T-helper 1 cell (primary cell): ENCODE measurements at places on chromosomes 3 and 15.

DNA sequence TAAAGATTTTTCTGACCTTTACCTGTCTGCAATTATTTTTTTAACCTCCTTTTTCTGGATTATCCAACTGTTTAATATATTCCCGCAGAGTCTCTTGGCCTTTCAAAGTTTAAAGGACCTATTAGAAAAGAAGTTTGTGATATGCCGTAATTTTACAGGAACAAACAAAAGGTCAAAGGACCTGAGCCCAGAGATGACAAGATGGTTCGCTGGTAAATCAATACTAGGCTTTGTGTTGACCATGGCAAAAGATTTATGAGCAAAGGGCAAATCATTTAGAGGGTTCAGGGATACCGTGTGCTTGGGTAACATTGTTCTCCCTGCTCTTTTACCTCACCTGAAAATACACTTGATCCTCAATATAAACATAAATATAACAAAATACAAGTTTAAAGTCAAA, 923.5 kb downstream of the ROBO1 start:
- DNase-seq: no peak

- no peak for DNase-seq
These were observed 30.9 kb downstream of the STIMATE start for GRCh38 chr3:52866427-52866826.

- DNase-seq: no peak
These were observed 431.3 kb upstream of the MDFIC2 start for GRCh38 chr3:70743754-70744153.

GRCh38 chr3:4501927-4502326, 8.8 kb downstream of the ITPR1 start:
- DNase-seq: no peak

- DNase-seq: no peak
These were observed 22.1 kb downstream of the GABRR3 start for GRCh38 chr3:98012979-98013378.

GRCh38 chr3:57043518-57043917, 16.9 kb upstream of the SPATA12 start:
- DNase-seq: no peak

GRCh38 chr3:73580343-73580742, 44.4 kb downstream of the PDZRN3 start:
- no peak for DNase-seq

DNA sequence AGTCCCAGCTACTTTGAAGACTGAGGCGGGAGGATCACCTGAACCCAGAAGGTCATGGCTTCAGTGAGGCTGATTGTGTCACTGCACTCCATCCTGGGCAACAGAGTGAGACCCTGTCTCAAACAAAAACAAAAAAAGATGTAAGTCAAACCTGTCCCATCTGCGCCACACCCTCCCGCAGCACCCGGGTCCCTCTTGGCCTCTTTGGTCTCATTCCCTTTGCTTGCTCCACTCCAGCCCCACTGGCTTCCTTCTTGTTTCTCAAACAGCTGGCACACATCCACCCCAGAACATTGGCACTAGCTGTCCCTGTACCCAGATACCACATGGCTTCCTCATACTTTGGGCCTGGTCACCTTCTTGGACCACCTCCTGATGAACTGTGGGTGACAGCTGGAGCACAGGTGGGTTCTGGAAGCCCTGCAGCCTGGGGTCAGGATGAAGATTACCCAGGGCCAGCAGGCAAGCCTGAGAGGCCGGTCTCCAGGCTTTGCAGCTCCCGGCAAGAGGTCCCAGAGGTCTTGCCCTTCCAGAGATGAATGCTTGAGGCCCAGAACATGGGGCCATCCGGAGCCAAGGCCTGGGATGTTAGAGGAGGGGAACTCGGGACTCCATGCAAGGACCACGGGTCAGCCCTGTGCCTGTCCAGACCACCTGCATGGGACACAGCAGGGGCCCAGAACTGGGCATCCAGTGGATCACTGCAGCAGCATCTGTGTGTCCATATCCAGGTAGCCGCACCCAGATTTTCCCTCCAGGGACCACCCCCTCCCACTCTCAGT, 10.9 kb upstream of the GATA2 start:
- DNase-seq: no peak

GRCh38 chr3:123535580-123535979, 49.3 kb downstream of the HACD2 start:
- DNase-seq: no peak

DNA sequence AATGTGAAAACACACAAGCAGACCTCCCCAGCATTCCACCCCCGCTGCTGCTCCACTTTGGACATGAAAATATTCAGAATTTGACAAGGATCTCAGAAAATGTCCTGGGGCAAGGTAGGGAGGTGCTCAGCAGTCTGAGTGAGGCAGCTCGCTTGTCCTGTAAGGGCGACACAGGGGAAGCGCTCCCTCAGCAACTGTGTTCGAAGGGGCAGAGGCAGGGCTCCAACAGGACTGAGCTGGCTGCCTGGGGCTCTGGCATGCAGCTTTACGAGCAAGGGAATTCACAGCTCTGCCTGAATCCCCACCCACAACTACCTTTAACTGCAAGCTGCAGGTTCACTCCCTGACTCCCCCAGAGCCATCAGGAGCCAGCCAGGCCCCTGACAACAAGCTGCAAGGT, 287.0 kb upstream of the LYSMD4 start:
- no peak for DNase-seq

DNA sequence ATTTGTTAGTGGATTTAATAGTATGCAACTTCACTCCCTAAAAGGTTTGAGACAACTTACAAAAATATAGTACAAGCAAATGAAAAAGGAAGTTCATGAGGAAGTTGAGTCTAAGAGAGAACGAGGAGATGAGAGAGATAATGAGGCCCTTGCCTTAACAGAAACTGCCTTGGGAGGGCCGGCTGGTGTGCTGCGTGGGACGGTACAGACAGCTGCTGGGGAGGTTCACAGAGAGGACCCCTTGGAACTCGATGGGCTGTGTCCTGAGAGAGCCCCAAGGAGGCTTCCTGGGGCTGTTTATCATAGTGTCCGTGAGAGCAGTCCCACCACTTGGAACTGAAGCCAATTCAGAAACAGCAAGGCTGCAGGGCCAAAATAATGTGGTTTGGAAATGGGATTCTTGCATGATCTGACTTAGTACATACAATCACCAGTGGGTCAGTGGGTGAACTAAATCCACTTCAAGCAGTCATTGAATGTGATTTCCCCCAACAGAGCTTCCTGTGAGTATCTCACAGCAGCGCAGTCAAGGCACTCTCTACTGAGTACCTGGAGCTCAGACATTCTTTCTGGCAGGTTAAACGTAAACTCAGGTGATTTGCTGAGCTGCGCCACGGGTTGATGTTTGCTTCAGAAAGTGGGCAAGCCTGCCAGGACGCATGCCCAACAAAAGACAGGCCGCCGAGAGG, 90.8 kb downstream of the CRTC3 start:
- DNase-seq: no peak

- DNase-seq: no peak
These were observed 171.9 kb downstream of the FMN1 start for GRCh38 chr15:33022629-33023028.

GRCh38 chr15:41928100-41928499, 34.2 kb upstream of the SPTBN5 start:
- no peak for DNase-seq

GRCh38 chr15:52115598-52116427, 3.2 kb upstream of the BCL2L10 start:
- DNase-seq: no peak

DNA sequence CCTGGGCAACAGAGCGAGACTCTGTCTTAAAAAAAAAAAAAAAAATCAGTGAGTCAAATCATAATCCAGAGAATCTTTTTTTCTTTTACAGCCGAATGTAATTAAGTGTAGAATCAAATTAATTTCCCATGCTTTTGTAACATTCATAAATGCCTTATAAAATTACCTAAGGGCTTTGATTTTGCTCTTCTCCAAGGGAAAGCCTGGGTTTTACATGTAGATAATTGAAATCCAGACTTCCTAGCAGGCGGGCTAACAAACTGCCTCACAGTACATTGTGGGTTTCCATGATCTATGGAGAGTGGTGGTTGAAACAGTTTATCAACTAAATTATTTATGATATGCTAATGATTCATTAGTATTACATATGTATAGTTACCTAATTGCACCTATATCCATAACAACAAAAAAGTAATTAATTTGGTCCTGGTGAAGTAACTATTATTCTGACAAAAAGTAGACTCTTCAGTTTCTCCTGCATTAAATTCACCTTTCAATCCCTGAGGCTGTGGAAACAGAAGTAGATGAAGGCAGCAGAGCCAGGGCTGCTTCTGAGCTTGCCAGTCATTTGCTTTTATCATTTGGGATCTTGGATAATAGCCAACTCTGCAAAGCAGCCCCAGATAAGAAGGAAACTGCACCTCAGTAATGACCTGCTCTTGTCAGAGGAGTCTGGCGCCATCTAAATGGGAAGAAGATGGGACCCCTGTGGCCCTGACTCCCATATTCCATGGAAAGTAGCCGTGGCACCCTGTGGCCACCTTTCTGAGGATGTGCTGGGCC, 9.5 kb downstream of the CCR9 start:
- no peak for DNase-seq

- no peak for DNase-seq
These were observed 453.9 kb upstream of the PROK2 start for GRCh38 chr3:72238801-72239200.

DNA sequence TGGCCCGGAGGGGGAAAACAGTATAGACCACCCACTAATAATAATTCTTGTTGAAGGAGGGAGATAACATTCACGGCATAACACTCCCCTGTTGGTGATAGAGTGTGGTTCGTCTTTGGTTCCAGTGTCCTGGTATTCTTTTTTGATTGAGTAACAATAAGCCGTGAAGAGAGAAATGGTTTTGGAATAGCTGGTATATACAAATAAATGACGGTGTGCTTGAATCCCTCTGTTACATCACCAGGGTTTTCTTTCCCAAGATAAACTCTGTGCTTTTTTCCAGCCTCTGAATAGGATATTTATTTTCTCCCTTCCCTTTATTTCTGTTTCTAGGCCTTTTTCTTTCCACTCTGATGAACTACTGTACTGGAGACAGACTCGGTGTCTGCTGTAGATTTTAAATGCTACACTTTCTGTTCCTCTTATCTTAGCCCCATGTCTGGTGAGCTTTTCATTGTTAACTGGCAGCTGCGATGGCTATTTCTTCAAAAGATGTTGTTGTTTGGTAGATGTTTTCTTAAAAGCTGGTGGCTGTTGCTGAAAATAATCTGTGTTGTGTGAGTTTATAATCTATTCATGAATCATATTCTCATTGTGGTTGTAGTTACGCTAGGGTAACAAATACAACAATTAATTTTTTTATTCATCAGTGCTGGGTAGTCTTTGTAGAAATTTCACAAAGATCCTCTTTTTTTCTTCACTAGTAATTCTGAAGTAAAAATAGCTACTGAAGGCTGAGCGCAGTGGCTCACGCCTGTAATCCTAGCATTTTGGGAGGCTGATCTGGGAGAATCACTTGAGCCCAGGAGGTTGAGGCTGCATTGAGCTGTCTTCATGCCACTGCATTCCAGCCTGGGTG, 15.5 kb upstream of the SCAANT1 start:
- no peak for DNase-seq

- DNase-seq: no peak
These were observed 6.1 kb downstream of the ZIC1 start for GRCh38 chr3:147415286-147415685.

- DNase-seq: no peak
These were observed 21.2 kb downstream of the GRIP2 start for GRCh38 chr3:14518893-14519292.

GRCh38 chr15:65285291-65286068, 1.2 kb downstream of the PARP16 start:
- no peak for DNase-seq

DNA sequence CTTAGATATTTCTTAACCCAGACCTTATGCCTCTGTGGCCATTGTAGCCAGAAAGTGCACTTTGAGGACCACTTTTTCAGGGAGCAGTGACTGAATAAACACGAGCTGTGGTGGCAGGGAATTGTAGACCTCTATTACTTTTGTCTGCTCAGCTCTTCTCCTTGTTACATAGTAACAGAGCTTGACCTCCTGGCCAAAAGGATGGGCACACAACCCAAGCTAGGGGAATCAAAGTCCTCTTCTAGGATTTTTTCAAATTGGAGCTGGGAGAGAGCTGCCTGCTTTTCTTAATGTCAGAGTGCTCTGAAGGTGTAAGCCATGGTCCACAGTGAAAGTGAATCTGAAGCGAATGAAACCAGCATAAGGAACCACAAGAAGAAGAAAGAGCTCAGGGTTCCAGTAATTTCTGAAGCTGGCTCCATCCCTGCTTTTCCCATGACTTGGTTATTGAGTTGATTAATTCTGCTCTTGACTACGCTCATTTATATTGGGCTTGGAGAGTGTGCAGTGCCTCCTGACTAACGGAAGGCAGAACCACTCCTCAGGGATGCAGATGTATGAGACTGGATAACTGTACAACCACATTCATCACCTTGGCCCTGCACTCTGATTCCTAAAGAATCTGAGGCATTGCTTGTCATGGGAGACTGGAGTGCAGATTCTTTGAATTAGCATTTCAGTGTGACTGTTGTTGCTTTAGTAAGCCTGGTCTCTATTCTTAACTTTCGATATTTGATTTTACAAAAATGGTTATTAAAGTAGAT, 60.9 kb downstream of the TLNRD1 start:
- no peak for DNase-seq

GRCh38 chr3:159635047-159635641, 353.5 kb upstream of the IL12A start:
- no peak for DNase-seq

DNA sequence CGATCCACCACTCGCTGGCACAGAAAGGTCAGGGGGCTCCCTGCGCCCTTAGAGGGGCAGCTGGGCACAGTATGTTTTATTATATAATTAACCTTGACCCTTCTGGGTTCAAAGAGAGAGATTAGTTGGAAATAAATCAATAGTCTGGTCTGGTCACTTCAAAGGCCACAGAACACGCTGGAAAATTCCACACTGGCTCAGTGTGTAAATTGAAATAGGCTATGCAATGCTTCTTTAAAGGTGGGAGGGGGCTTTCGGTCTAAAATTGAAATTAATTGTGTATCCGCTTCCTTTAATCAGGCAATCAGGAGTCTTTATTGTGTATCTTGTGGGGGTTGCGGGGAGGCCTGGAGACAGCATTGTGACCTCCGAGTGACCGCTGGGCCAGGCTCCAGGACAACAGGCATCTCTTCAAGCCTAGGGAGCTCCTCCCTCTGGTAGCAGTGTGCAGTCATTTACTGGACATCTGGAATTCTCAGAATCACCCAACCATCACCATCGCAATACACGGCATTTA, 8.0 kb downstream of the RNU5B-1 start:
- no peak for DNase-seq

- peak; percentile 28 for DNase-seq
These were observed 134.9 kb downstream of the EPHB1 start for GRCh38 chr3:134929976-134930375.

DNA sequence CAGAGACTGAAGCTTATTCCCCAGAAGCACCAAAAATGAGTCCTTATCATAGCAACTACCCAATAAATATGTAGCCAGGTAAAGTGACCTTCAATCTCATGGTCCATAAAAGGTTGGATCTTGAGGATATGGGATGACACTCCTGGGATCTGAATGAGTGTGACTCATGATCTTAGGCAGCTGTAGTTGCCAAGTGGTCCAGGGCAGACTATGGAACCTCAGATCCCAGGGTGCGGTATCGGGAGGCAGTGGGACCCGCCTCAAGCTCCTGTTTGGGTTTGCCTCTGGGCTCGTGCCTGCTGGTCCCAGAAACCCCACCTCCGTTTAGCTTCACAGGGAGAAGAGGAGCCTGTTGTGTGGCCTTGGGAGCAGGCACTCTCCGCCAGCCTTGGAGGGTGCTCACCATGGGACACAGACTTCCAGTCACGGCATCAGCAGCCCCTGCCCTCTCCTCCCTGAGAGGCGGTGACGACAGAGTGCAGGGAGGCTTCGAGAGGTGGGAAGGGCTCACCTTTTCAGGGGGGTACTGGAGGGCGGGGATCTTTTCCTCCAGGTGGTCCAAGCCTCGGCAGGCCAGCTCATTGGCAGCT, 8.1 kb downstream of the PLIN1 start:
- DNase-seq: no peak
